ENCODE measurements at places on chromosomes 1 and 21.

- DNase-seq, result no peak
Measured at GRCh38 chr21:26443867-26444266, 129.2 kb downstream of the CYYR1 start.

DNA sequence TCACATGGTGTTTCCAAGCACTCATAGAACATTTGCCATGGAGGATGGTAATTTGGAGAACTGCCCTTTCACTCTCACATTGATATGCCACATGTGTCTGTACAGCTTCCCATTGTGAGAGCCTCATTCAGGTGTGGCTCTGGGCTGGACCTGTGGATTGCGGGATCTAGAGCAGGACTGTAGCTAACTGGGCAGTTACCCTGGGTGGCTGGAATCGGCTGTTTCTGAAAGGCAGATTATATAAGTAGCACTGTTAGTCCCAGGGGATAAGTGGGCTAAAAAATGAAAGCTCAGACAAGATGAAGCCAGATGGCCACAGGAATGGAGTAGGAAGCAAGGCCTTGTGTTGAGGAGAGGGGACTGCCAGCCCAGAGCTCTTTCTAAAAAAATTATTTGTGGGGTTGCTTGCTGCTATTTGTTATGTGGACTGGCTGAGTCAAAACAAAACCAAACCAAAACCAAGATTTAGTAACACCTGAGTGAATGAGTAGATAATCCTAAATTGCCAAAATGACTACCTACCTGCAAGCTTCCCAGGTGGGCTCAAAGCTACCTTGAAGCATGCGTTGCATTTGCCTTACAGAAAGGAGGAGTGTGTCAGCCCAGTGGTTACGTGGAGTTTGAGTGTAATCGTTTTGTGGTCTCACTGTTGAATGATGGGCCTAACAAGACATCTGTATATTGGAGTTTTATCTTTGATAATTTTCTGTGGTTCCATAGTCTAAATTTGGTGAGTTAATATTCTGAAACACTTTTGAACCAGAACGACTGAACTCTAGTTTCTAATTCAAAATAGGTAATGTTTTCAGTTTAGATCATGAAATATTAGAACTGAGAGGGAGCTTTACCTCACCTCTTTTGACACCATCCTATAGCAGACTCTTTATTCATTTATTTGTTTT is 58.0 kb downstream of the SDCCAG8 start:
- no peak for DNase-seq

DNA sequence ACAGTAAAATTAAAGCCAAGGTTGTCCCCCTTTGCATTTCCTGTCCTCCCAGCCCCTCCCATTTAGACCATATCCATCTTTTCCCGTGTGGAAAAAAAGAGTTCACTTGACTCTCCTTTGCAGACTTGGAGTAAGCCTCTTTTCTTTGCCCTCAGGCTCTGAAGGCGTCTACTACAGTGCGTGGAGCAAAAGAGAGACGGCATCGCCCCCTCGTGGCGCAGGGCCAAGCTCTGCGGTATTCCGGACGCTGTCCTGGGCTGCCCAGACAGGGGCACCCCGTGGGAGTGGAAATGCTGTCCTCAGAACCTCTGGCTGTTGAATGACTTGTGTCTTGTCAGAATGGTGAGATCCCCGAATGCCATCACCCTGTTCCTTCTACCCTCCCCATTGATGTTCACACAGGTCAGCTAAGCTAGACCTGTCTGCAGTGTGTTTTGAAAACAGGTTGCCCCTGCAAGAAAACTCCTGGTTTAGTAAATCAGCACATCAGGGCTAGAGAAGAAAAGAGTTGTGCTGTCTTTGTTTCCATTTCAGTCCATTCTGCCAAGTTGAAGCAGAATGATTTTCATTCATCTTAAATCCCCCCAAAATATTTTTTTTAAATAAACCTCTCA is 12.3 kb upstream of the GJA8 start:
- peak; percentile 62 for DNase-seq

DNA sequence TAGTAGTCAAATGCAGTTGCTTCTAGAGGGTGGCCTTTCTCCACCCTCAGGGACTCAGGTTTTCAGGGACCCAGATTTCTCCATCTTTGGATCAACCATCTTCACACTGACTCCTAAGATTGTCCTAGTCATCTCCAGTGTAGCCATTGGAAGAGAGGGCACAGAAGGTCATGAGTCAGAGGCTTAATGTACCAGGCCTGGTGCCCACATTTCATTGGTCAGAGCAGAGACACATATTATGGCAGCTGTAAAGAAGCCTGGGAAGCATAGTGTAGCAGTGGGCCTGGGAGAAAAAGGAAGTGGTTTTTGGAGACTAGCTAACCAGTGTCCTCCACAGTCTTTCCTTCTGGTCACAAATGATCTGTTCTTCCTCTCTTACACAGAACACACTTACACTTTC is 122.5 kb downstream of the GIPC2 start:
- DNase-seq, result no peak

DNA sequence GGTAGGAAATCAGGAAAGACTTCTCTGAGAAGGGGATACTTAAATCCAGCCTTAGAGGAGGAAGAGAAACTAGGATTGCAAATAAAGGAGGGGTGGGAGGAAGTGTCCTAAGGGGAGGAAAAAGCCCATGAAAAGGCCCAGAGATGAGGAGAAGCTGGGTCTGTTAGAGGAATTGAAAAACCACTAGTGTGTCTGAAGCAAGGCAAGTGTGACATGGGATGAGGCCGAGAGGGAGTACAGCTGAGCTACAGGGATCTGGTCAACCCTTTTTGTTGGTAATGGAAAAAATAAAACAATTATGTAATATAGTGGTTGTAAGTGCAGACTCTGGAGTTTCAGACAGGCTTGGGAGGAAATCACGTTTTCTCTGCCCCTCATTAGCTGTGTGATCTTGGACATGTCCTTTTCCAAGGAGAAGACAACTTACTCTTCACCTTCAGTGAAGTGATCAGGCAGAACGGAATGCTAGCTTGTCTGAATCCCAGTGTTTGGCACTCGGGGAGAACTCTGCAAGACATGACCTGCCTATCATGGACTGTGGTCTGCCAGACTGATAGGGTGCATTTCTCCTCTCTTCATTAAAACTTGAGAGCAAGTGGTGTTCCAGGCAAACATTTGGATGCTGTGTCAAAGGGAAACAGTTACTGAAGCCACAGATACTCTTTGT is 7.4 kb upstream of the S100A10 start:
- no peak for DNase-seq

- DNase-seq, result no peak
Measured at GRCh38 chr1:36836196-36836883, 198.0 kb downstream of the GRIK3 start.

- DNase-seq, result no peak
Measured at GRCh38 chr1:92538048-92538412, 51.3 kb upstream of the GFI1 start.

GRCh38 chr1:151309811-151310323 is 17.3 kb downstream of the PI4KB start:
- no peak for DNase-seq

DNA sequence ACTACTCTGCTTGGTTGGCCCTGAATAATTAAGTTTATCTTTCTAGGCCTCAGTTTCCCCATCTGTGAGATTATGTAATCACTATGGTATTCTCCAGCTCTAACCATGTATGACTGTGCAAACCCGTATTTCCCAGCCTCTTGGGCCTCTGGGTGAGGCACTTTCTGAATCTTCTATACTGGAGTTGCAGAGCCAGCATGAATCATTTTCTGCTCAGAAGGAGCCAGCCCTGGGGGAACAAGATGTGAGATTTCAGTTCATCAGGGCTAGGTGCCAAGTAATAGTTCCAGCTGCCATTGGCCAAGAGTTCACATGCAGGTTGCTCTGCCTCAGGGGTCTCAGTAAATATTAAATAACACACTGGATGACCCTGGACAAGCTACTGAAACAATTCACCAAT is 47.7 kb upstream of the USP24 start:
- DNase-seq, result no peak

Data from transverse colon (tissue), 4 donors.